Central memory CD4-positive, alpha-beta T cell (primary cell): ENCODE measurements at places on chromosomes 2 and 18.

DNA sequence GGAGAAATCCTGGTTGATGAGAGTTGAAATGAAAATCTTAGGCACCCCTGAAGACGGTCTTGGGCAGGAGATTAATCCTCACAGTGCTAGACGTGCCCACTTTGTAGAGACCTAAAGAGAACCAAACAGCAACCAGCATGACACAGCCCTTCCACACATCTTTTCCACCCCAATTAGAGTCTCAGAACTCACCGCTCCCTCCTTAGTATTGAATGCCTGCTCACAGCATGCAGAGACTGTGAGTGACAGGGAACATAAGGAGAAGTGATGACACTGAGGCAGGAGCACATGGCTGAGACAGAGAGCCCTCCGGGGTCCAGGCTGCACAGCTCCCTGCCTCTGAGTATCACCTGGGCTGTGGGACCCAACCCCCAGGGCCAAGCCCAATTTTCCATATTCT, 367.6 kb downstream of the EIPR1 start:
- DNase-seq: no peak

GRCh38 chr2:24731040-24731439, 62.2 kb downstream of the PTRHD1 start:
- DNase-seq: no peak

GRCh38 chr2:228777855-228778355, 493.2 kb downstream of the PID1 start:
- no peak for DNase-seq

- no peak for DNase-seq
Measured at GRCh38 chr2:236517251-236518031, 52.2 kb upstream of the ACKR3 start.

DNA sequence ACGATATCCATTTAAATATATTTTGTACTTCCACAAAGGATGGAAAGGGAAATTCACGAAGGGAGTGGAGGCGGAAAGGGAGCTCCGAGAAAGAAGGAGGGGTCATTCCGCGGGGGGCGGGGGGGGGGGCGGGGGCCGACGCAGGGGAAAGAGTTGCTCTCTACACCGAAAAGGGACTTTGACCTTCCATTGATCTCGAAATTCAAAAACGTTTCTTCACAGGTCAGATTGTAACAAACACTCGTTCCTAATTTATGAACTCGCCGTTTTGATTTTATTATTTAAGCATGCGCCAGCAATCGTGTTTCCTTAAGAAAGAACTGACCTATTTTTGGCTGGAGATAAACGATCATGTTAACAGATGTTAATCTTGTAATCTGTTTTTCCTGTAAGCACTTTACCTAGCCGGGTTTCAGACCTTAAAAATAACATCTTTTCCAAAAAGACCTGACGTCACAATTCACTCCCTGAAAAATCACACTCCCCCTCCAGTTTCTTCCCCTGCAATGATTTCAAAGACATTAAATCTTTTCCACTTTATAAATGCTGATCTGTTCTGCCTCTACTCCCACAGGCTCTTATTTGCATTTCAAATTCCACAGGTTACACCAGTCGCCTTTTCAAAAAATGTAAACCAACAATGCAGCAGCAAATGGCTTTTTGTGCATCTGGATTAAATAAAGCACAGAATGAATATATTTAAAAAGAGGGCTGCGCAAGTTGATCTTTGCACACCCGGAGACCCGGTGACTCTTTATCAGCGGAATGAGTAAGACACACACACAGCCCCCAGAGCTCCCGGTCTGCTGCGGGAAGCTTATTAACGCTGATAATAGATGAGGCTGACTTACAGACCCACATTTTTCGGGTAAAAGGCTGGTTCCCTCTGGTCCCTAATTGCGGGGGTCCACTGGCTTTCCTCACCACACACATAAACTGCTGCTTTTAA, 1.6 kb downstream of the ZNF516 start:
- peak; percentile 10 for DNase-seq

DNA sequence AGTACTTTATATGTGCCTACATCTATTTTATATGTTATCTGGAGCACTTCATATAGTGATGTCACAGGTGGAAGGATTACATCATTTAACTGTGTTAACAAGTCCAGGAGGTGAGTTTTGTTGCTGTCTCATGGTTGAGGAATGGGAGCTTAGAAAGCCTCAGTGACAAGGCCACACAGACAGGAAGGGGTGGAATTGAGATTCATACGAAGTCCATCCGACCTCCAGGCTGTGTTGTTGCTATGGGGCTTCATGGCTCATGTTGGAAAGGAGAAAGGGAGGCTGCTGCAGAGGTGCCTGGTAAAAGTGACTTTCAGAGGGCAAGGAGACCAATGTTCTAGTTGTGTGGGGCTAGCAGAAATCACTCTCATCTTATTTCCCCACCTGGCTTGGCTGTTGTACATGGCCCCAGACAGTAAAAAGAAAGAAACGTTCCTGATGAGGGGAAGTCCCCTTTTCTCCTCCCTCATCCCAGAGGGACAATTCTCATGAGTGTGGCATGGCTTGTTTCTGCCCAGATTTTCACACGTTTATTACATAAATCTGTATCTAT, 31.0 kb upstream of the GREB1 start:
- no peak for DNase-seq

DNA sequence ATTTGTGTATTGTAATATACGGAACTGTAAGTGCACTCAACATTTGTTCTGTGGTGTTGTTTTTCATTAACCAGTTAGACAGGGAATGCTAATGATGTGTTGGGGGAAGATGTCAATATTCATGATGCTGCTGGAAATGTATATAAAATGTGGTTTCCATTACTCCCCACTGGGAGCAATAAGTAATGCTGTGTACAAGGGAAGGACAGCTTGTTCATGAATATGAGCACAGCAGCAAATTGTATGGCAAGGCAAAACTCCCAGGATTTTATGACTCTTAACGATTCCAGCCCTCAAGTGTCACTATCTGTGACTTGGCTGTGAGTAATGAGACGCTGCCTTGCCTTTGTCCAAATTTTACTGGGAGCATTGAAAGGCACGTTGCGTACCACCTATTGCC, 312.4 kb upstream of the DDX18 start:
- no peak for DNase-seq

DNA sequence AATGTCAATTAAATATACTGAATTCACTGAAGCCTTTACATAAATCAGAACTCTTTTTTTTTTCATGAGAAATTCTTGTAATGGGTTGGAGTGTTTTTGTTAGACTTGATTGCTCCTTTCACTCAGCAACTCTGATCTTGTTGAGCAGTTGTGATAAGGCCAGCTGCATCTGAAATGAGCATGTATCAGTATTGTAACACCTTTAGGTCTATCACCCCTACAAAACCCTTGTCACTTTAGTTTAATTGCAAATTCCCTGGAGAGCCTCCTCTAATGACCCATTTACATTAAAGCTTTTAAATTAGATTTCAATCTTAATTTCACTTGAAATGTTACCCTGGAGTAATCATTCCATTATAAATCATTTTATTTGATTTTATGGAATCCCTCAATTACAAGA, 346.8 kb upstream of the TCF4 start:
- no peak for DNase-seq

- DNase-seq: no peak
Measured at GRCh38 chr2:122236152-122236874, 480.9 kb downstream of the TSN start.

DNA sequence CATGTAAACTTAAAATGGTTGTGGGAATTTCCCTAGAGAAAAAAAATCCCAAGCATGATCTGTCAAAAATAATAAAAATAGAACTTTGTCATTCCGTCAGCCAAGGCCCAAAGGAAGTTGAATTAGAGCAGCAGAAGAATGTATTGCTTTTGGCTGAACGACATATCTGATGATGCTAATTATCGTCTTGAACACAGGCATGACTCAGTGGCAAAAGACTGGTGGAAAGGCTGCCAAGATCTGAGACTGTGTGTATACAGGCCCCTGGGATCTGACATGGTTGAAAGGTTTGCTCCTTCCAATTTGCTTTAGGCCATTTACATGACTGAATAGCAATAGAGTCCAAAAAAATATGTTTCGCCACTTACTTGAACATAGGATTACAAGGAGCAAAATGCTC, 1057.1 kb upstream of the CRIM1 start:
- DNase-seq: no peak

DNA sequence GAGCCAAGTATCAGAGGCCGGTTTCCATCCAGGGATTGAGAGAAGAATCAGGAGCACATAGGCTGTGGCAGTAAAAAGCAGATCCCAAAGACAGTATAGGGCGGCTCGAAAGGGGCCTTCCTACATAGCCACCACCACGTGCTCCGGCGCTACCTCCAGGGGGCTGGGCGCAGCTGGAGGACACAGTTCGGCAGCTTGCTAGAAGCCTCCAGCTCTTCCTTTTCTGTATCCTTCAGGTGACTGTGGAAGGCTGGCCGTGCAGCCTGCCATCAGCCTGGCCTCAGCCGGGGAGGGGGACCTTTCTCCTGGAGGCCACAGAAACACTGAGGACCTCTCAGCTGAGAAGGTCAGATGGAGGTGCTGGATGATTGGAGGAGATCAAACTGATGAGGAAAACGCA, 183.6 kb upstream of the GLI2 start:
- no peak for DNase-seq

DNA sequence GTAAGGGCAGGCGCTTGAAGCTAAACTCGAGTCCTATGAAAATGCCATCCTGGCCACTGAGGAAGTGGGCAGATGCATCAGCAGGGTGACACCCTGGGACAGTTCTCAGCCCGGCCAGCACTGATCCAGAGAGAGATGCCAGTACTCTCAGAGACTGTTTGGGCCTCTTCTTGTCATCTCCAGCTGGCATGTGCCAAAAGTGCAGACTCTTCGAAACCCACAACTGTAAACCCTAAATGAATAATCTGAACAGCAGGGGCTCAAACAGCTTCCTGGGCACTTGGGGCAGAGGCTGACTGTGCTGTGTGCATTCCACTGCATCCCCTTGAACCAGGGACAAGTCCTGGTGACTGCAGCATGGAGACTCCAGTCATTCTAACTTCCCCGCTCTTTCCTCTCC, 204.2 kb upstream of the SMAD2 start:
- no peak for DNase-seq

DNA sequence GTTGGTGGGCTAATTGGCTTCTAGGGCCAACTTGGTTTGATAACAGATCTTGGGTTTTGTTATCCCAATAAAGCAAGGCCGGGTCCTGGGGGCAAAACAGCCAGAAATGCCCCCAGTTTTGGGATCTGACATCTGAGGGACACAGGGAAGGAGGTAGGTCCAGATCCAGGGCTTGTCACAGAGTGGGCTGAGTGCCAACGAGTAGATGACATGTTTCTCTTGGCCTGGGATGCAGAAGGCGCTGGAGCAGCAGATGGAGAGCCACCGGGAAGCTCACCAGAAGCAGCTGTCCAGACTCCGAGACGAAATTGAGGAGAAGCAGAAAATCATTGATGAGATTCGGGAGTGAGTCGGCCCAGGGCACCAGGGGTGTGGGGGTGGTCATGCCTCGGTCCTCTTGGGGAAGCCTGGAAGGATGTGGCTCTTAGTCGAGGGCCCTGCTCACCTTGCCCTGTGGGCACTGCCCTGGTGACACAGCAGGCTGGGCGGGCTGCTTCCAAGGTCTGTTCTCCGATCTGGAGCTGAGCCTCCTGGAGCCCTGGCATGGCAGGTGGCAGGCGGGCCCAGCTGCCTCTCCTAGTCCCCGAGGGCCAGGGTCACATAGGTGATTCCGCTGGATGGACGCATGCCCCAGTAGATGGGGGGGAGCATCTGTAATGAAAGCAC, 40.2 kb upstream of the LYPD6B start:
- no peak for DNase-seq

GRCh38 chr2:181911830-181912229, 20.3 kb downstream of the ITPRID2 start:
- no peak for DNase-seq

DNA sequence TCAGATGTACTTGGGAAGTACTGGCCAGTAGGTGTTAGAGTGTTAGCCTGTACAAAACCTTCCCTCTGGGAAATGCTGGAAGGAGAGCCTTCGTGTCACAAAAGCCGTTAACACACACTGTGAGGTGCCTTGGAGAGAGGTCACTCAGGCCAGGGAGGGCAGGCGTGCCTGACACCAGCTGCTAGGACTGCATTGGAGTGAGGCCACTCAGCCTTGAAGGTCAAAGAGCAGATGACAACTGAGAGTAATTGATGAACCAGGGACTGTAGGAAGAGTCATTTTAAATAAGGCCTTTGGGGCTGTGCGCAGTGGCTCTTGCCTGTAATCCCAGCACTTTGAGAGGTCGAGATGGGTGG, 45.4 kb downstream of the ASAP2 start:
- DNase-seq: no peak

DNA sequence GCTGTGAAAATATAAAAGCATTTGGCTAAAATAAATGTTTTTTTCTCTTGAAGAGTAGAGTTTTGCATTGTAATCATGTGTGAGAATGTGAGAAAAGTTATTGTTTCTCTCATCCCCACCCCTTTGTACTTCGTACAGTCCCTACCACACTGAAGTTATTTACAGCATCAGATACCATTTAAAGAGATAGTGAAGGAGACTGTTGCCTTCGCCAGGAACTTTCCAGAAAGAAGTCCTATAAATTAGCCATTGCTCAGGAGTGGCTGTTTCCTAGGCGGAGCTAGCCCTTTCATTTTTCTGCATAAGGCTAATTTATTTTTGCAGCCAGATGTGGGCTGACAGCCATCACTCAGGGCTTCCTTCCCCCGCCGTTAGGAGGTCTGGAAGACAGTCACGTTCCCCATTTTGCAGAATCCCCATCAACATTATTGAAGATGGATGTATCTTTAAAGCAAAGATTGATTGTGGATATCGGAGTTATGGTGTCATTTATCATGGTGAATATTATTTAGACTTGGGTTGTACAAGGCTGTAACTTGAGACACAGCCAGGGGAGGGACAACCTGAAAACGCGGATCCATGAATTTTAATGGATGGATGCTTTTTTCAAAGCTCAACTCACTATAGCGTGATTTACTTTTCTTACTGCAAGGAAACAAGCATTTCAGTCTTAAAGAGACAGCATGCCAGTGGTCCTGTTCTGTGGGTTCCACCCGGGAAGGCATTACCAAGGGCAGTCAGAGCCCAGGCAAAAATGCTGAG, 17.1 kb downstream of the TSHZ1 start:
- no peak for DNase-seq
